ENCODE measurements at places on chromosomes 6 and 20.

DNA sequence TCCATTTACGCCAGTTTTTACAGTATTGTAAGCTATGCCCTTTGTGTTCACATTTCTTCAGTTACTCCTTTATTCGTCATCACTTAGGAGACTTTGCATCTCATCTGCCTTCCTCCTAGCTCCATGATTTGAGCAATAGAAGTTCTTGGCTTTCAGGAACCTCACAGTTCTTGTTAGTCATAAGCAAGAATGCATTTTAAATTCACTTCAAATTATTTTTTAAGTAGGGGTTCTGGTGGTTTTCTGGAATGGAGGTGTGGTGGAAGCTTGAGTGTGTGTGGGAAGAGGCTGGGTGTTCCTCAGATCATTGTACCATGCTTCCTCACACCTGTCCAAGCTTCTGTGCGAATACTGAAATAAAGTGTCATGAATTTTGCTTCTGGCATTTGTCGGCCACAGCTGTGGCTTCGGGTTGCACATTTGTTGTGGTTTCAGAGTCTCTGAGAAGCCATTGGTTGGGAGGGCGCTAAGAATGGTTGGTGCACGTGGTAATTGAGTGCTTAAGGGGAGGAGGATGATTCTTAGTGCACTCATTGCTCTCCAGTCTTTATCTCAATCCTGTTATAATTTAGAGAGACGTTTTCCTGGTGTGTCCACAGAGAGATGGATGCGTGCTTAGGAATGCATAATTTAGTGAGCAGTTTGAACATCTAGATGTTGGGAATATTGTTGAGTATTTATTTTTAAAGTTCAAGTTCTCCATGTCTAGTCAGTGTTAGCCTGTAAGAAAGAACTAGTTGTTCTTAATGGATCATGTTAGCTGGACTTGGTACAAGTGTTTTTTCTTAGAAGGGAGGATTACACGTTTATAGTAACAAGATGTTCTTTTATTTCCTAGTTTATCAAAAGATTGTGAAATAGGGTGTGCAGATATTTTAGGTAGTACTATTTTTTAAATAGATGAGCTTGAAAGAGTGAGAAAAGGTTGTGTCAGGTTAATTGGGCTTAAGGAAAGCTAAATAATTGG lies 31.9 kb downstream of the FOXO3 start:
- DNase-seq: no peak

GRCh38 chr6:18260448-18261106 lies 3.8 kb downstream of the DEK start:
- DNase-seq: no peak

GRCh38 chr6:31572041-31572911 lies at the start of gene LTA:
Gene LTA (plus strand): TSS chr6:31572289. CDS start chr6:31572743, 454 bp downstream.
- DNase-seq: peak; percentile 54

- no peak for DNase-seq
Measured at GRCh38 chr20:48667889-48668413, 159.8 kb downstream of the PREX1 start.

DNA sequence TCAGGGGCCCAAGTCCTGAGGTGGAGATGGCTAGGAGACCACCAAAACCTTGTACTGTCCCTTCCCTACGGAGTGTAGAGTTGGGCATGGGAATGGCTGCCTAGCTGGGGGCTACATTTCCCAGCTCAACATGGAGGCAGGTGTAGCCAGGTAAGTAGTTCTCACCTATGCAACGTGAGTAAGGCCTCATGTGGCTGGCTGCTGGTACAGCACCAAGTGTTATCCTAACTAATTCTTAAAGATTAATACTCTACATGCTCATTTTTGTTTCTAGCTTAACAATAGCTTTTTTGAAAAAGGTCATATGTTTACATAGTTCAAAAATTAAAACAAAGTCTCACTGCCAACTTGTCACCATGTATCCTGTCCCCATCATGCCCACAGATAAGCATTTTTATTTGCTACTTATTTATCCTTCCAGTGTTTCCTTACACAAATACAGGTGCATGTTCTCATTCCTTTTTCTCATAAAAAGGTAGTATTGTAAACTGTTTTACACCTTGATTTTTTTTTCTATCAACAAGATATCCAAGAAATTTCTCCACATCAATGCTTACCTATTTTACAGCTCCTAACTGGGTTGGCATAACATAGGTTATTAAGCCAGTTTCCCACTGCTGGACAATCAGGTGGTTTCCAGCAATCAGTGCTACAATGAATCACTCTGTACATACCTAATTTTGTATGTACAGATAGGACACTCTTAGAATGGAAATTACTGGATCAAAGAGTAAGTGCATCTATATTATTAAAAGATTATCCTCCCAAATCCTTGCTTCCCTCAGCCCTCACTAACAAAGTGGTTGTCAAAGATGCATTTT lies 25.5 kb downstream of the ABHD12 start:
- no peak for DNase-seq

GRCh38 chr6:54037277-54037779 lies 73.9 kb upstream of the MLIP start:
- DNase-seq: no peak

DNA sequence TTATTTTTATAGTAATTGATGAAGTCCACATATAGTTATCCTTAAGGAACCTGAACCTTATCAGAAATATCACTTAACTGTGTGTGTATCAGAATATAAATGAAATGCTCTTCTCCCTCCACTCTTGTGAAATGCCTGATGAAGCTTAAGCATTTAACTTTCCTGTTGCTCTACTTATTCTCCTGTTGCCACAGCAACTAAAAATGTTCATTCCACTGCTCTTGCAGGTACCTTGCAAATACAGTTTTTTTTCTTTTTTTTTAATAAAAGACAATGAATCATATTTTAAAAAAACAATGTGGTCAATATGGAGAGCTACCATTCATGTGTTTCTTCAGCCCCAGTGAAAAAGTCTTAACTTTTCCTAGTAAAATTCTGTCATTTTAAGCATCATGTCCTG lies 210.3 kb downstream of the RFPL4B start:
- no peak for DNase-seq

DNA sequence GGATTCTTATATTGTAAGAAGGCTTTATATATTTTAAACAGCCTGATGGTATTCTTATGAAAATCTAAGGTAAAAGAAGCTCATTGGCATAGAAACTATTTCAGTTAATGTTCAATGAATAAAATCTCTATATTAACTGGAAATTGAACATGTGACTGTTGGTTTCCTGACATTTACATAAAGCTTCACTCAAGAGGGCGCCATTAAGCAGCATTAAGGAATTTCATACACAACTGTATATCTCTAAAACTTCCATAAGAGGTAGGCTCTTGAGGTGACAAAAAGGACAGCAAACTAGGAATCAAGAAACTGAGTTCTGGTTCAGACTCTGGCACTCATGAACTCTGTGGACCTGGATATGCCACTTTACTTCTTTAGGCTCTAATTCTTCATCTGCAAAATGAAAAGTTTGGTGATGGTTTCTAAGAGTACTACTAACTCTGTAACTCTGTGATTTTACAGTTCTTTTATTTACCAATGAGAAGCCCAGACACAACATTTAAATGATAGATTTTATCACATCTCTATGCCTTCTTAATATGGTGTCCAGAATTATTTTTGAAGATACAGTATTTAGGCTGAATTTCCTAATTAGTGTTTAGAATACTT lies 147.5 kb downstream of the FLRT3 start:
- no peak for DNase-seq
